Colonic mucosa (tissue), 4 donors: ENCODE measurements at places on chromosomes 12 and 14. TPM values are rescaled to one million over a fixed set of nuclear protein-coding genes. Genes with fewer than 3 reads are reported as not detected.

- H3K36me3 ChIP-seq: no peaks in the 10 kb centered on the region
- H3K4me1 ChIP-seq: no peaks in the 10 kb centered on the region
- H3K4me3 ChIP-seq: no peak overlapping the region
- H3K27me3 ChIP-seq: no peaks in the 10 kb centered on the region
Measured at GRCh38 chr14:50826681-50827080, 4.3 kb downstream of the NIN start.

DNA sequence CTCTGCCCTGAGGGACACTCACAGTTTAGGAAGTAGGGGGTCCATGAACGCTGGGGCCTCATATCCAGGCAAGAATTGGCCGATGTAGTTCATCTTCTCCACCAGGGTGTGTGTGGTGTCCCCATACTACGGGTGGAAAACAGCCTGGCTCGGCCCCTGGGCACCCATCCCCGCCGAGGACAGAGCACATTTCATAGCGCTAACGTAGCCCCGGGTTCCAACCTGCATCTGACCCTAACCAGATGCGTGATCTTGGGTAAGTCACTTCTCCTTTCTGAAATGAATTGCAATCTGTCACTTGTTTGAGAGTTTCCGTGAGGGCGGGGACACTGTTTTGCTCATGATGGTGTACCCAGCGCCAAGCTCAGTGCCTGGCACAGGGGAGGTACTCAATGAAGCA, 9.0 kb downstream of the HPD start:
- no peaks in the 10 kb centered on the region for H3K36me3 ChIP-seq
- no peak for DNase-seq
- H3K4me3 ChIP-seq: no peak overlapping the region
- no peak overlapping the region for H3K27ac ChIP-seq
- no peaks in the 10 kb centered on the region for H3K27me3 ChIP-seq

DNA sequence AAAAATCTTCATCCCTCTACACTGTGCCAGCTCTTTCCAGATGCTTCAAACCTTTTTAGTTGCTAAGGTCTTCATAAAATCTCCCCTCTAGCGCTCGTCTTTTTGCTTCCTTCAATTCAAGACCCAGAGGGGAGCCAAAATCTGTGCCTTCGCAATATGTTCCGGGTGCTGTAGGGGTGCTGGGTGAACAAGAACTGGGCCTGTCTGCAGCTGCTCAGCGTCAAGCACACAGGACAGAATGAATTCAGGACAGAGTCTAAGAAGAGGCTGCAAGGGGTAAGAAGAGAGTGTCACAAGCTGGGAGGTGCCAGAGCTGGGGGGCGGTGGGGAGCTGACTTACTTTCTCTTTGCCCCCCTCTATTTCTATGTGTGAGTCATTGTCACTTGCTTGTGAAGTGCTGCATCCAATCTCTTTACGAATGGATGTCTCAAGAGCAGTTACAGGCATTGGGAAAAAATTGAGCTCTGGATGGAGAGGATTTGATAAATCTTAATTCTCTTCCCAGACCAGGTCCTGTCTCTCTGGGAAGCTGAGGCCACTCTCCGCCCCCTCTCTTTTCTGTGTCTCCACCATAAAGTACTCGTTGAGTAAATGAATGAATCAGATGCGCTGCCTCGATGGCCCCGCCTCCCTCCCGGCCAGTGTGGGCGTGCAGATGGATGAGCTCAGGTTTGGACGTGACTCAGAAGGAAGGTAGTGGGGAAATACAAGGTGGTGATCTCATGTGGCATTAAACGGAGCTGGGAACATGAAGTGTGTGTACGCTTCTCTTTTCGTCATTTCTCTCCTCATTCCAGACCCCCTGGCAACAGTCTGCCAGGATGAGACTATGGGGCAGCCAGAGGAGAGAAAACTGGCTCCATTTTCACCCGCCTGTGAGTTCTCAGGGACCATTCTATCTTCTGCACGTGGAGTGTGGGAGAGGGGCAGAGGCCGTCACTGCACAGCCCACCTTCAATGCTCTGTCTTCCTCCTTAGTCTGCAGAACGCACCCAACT, 91.3 kb downstream of the TSPAN9 start:
- H3K27ac ChIP-seq: no peak overlapping the region
- DNase-seq: no peak
- H3K4me1 ChIP-seq: no peaks in the 10 kb centered on the region
- no peaks in the 10 kb centered on the region for H3K36me3 ChIP-seq
- no peaks in the 10 kb centered on the region for H3K27me3 ChIP-seq

GRCh38 chr12:29863665-29864064, 79.9 kb upstream of the TMTC1 start:
- no peak for DNase-seq
- no peaks in the 10 kb centered on the region for H3K27me3 ChIP-seq
- no peaks in the 10 kb centered on the region for H3K36me3 ChIP-seq
- H3K4me3 ChIP-seq: no peak overlapping the region
- H3K27ac ChIP-seq: no peak overlapping the region

The CISTR gene
- total RNA-seq: not detected

The RITA1 gene
- 13.9 TPM for total RNA-seq

The ESPL1 gene
- 34.6 TPM for total RNA-seq

The RFX4 gene
- total RNA-seq: not detected

GRCh38 chr12:49534731-49535278, 4.0 kb upstream of the KCNH3 start:
- no peak for DNase-seq
- H3K27me3 ChIP-seq: peaks cover 29% of the 10 kb centered on the region
- H3K36me3 ChIP-seq: no peaks in the 10 kb centered on the region
- H3K4me3 ChIP-seq: no peak overlapping the region

The IPO8 gene
- total RNA-seq: 57.2 TPM

The COQ5 gene
- 35.8 TPM for total RNA-seq

GRCh38 chr12:47910486-47910885, 5.7 kb upstream of the VDR start:
- no peaks in the 10 kb centered on the region for H3K27me3 ChIP-seq
- no peak overlapping the region for H3K27ac ChIP-seq
- H3K36me3 ChIP-seq: no peaks in the 10 kb centered on the region
- H3K4me1 ChIP-seq: no peaks in the 10 kb centered on the region
- no peak overlapping the region for H3K4me3 ChIP-seq

GRCh38 chr12:52080403-52081251, 1.1 kb downstream of the SMIM41 start:
- H3K27ac ChIP-seq: peak overlapping the region; percentile 50
- no peaks in the 10 kb centered on the region for H3K4me1 ChIP-seq
- H3K27me3 ChIP-seq: no peaks in the 10 kb centered on the region
- no peak for DNase-seq
- no peaks in the 10 kb centered on the region for H3K36me3 ChIP-seq

The DHRS2 gene
- 0.56 TPM for total RNA-seq

- no peak overlapping the region for H3K4me3 ChIP-seq
- no peak overlapping the region for H3K27ac ChIP-seq
- DNase-seq: no peak
- no peaks in the 10 kb centered on the region for H3K36me3 ChIP-seq
- no peaks in the 10 kb centered on the region for H3K27me3 ChIP-seq
Measured at GRCh38 chr12:10400829-10401228, 8.7 kb downstream of the KLRC4 start.

DNA sequence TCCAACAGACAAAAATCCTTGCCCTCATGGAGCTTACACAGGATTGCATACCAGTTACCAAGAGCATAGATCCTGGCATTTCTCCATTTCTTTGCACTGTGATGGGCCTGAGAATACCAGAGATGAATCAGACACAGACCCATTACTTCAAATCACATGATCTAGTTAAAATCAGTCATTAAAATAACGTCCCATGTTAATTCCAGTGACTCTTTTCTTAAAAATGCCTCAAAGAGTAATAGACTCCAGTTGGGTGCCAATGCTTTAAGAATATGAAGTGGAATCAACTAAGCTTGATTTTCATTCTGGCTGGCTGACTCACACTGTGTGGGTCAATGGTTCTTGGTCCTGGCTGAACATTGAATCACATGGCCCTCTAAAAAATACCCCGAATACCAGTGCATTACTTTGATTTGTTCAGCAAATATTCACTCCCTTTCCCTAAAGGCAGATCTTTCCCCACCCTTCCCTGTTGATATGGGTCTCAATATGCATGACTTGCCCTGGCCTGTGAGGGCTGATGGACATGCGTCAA, 11.0 kb downstream of the ASB2 start:
- no peaks in the 10 kb centered on the region for H3K27me3 ChIP-seq
- H3K36me3 ChIP-seq: no peaks in the 10 kb centered on the region
- peak overlapping the region; percentile 17 for H3K27ac ChIP-seq

DNA sequence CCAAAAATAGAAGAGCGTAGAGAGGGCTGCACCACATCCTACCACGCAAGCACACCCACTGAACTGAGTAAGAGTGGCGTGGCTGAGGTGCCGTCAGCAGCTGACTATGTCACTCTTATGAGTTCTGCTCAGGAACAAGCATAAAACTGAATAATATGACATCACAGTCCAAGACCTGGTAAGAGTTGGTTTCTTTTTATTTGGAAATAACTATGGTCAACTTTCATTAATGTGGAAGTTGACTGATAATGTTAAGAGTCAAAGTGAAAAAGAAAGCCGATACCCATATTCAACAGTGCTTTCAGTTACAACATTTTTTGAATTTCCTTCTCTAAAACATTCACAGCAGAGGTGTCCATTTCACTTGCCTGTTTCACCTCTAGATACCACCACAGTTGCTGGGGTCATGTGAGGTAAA, 44.6 kb downstream of the GNS start:
- H3K27ac ChIP-seq: no peak overlapping the region
- H3K27me3 ChIP-seq: no peaks in the 10 kb centered on the region
- H3K36me3 ChIP-seq: no peaks in the 10 kb centered on the region
- no peaks in the 10 kb centered on the region for H3K4me1 ChIP-seq
- no peak overlapping the region for H3K4me3 ChIP-seq
- DNase-seq: no peak

The LRP1-AS gene
- not detected for total RNA-seq

DNA sequence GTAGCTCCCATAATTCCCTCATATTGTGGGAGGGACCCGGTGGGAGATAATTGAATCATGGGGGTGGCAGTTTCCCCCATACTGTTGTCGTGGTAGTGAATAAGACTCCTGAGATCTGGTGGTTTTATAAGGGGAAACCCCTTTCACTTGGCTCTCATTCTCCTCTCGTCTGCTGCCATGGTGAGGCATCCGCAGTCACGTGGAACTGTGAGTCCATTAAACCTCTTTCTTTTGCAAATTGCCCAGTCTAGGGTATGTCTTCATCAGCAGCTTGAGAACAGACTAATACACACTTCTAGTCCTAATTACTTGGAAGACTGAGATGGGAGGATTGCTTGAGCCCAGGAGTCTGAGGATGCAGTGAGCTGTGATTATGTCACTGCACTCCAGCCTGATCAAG, 64.4 kb downstream of the TMX1 start:
- no peaks in the 10 kb centered on the region for H3K36me3 ChIP-seq
- H3K4me3 ChIP-seq: no peak overlapping the region
- no peak overlapping the region for H3K27ac ChIP-seq
- DNase-seq: no peak
- no peaks in the 10 kb centered on the region for H3K27me3 ChIP-seq
- no peaks in the 10 kb centered on the region for H3K4me1 ChIP-seq

GRCh38 chr14:99345472-99345871, 73.5 kb upstream of the BCL11B start:
- H3K4me1 ChIP-seq: no peaks in the 10 kb centered on the region
- H3K27me3 ChIP-seq: no peaks in the 10 kb centered on the region
- H3K27ac ChIP-seq: no peak overlapping the region

The PRMT5 gene
- 86.4 TPM for total RNA-seq

The AKAP6 gene
- total RNA-seq: 1.3 TPM

The ASIC1 gene
- 1.0 TPM for total RNA-seq

The CD163 gene
- 25.3 TPM for total RNA-seq

The M6PR gene
- 122 TPM for total RNA-seq

- H3K27ac ChIP-seq: peak overlapping the region; percentile 54
- peaks cover 8% of the 10 kb centered on the region for H3K4me1 ChIP-seq
- H3K27me3 ChIP-seq: no peaks in the 10 kb centered on the region
- DNase-seq: no peak
- no peaks in the 10 kb centered on the region for H3K36me3 ChIP-seq
Measured at GRCh38 chr12:14418451-14418890, 53.0 kb downstream of the ATF7IP start.

The LRP1 gene
- 107 TPM for total RNA-seq

DNA sequence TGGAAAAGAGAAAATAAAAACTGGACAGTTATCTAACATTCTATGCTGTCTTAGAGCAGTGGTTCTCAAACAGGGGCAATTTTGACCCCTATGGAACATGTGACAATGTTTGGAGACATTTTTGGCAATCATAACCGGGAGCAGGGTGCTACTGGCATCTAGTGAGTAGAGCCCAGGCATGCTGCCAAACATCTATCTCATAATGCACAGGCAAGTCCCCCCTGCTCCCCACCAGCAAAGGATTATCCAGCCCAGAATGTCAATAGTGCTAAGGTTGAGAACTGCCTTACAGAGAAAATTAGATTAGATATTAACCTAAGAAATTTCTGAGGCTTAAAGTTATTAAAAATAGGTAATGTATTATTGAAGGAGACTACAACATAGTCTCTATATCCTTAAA, 22.9 kb upstream of the CATSPERB start:
- H3K36me3 ChIP-seq: no peaks in the 10 kb centered on the region
- peak overlapping the region; percentile 73 for H3K27ac ChIP-seq
- no peak overlapping the region for H3K4me3 ChIP-seq
- DNase-seq: peak; percentile 62

The ARHGAP9 gene
- 5.5 TPM for total RNA-seq

The POTEG gene
- not detected for total RNA-seq

DNA sequence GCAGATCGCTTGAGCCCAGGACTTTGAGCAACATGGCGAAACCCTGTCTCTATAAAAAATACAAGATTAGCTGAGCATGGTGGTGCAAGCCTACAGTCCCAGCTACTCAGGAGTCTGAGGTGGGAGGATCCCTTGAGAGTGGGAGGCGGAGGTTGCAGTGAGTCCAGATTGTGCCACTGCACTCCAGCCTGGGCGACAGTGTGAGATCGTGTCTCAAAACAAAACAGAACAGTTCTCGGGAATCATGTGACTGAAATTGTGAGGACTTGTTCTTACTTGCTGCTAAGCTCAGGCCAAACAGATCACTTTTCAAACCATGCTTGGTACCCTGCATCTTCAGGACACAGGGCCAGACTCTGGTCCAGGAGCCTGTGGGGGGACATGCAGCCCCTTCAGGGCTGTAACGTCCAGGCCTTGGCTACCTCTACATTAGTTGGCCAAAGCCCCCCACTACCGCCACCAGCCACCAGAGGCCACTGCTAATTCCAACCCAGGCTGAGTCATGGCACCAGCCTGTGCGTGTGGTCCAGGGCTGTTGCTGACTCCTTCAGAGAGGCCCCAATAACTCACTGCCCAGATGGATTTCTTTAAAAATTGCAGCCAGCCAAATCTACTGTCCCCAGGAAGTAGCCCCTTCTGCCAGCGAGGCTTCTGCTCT, 33.4 kb upstream of the SYNDIG1L start:
- H3K4me1 ChIP-seq: no peaks in the 10 kb centered on the region
- no peaks in the 10 kb centered on the region for H3K27me3 ChIP-seq
- H3K36me3 ChIP-seq: no peaks in the 10 kb centered on the region
- H3K4me3 ChIP-seq: no peak overlapping the region

The BCL2L2 gene
- total RNA-seq: 42.7 TPM

The PPP4R4 gene
- 0.27 TPM for total RNA-seq
